ENCODE measurements at places on chromosomes 6 and 20. TPM values are rescaled to one million over a fixed set of nuclear protein-coding genes. Genes with fewer than 3 reads are reported as not detected.

KDM1B gene
- 28.4 TPM for total RNA-seq

TSBP1 gene
- not detected for total RNA-seq

SIRPA gene
- 9.8 TPM for total RNA-seq

RBCK1 gene
- 134 TPM for total RNA-seq

DNA sequence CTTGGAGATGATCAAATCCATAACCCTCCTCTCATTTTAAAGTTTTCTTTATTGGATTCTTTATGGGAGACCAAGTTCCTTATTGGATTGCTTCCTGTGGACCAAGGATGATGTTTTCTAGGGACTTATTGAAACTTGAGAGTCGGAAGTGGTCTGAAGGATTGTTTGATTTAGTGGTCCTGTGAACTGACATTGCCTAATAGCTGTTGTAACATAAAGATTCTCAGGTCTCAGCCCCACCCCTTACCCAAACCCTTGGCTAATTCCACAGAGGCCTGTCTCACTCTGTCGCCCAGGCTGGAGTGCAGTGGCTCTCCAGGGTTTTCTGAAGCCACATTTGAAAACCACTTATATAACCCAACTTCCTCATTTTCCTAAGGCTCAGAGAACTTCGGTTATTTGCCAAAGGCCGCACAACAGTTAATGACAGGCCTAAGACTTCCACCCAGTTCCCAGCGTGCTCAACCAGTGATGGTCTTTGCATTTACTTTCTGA is 77.0 kb downstream of the ATXN1 start:
- peak overlapping the region; percentile 38 for H3K27ac ChIP-seq
- no peak for DNase-seq
- no peaks in the 10 kb centered on the region for H3K4me1 ChIP-seq
- no peak overlapping the region for H3K4me3 ChIP-seq

GRCh38 chr6:43494766-43495165 is 15.4 kb downstream of the LRRC73 start:
- H3K27ac ChIP-seq = no peak overlapping the region
- H3K36me3 ChIP-seq = peaks cover 7% of the 10 kb centered on the region
- no peaks in the 10 kb centered on the region for H3K27me3 ChIP-seq
- H3K4me3 ChIP-seq = no peak overlapping the region

DNA sequence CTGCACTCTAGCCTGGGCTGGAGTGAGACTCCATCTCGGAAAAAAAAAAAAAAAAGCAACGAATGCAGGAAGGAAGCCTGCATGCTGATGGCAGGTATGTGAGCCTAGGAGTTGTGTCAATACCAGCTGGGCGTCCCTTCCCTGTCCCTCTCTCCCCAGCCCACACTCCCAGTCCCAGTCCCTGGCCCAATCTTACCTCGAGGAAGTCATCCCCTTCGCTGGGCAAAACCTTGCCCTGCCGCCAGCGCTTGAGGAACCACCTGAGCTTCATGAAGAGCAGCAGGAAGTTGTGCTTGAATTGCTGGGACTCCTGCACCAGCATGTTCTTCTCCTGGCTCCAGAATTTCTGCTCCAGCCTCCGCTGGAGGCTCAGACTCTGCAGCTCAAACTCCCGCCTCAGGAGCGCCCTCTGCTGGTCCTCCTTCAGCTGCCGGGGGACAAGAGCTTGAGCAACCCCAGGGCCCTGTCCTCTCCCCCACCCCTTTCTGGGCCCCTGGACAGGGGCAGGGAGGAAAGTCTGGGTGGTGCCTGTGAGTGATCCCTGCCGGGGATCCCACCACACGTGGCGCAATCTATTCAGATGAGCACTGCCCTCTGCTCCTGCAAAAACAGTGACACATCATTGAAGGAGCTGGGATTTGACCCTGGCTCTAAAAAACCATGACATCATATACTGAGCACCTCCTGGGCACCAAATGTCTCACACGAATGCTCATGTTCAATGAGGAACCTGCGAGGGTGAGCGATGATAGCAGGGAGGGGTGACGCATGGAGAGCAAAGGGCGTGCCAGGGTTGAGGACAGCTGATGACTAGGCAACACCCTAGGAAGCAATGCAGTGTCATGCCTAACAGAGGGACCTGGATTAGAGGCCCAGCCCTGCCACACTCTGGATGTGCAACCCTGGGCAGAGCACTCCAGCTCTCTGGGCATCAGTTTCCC is 35.0 kb upstream of the DSN1 start:
- no peaks in the 10 kb centered on the region for H3K36me3 ChIP-seq
- H3K4me3 ChIP-seq = no peak overlapping the region
- no peaks in the 10 kb centered on the region for H3K27me3 ChIP-seq
- peak; percentile 80 for DNase-seq
- peak overlapping the region; percentile 67 for H3K27ac ChIP-seq

DNA sequence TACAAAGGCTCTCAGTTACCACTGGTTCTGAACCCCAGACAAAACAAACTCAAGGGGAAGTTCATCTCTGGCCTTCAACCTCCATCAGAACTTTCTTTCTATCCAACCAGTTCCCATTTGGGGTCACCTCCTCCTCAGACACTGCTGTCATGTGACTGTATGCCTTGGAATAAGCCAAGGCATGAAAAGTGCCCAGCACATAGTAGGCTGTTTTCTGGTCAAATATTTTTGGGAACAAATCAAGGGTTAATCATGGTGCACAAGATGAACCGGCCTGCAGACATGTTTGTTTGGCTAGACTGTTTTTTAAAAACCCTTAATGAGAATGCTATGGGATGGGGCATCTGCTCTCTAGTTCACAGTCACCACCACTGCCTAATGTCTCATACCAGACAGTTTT is 48.9 kb upstream of the MRPS10 start:
- H3K4me1 ChIP-seq = no peaks in the 10 kb centered on the region
- H3K4me3 ChIP-seq = no peak overlapping the region
- DNase-seq = no peak
- no peaks in the 10 kb centered on the region for H3K27me3 ChIP-seq
- H3K36me3 ChIP-seq = no peaks in the 10 kb centered on the region
- H3K27ac ChIP-seq = no peak overlapping the region

GRCh38 chr6:83215131-83216047 is 22.2 kb downstream of the RWDD2A start:
- no peaks in the 10 kb centered on the region for H3K4me1 ChIP-seq
- peak; percentile 61 for DNase-seq
- H3K27ac ChIP-seq = no peak overlapping the region
- no peaks in the 10 kb centered on the region for H3K27me3 ChIP-seq

DNA sequence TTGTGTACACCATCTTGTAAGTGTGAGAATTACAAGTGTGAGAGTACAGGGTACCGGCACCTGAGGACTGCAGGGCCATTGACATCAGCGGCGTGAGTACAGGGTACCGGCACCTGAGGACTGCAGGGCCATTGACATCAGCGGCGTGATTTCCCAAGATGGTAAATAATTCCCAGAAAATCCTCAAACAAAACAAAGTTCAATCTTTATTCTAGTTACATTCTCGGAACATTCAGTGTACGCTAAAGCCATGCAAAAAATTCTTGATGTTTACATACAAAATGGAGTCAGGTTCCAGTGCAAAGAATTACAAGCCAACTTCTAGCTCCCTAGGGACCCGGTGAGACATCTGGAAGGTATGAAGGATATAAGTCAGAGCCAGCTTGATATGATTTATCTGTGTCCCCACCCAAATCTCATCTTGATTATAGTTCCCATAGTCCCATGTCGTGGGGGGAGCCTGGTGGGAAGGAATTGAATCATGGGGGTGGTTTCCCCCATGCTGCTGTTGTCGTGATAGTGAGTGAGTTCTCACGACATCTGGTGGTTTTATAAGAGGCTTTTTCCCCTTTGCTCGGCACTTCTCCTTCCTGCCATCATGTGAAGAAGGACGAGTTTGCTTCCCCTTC is 172.7 kb downstream of the TTLL2 start:
- no peaks in the 10 kb centered on the region for H3K36me3 ChIP-seq
- H3K27me3 ChIP-seq = no peaks in the 10 kb centered on the region
- H3K27ac ChIP-seq = no peak overlapping the region
- DNase-seq = no peak
- H3K4me3 ChIP-seq = no peak overlapping the region
- no peaks in the 10 kb centered on the region for H3K4me1 ChIP-seq

DNA sequence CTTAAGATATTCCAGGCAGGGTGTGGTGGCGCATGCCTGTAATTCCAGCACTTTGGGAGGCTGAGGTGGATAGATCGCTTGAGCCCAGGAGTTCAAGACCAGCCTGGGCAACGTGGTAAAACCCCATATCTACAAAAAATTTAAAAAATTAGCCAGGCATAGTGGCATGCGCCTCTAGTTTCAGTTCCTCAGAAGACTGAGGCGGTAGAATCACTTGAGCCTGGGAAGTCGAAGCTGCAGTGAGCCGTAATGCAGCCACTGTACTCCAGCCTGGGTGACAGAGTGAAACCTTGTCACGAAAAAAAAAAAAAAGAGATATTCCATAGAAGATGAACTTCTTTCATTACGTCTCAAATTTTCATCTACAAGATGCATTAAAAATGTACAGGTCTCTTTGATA is 46.7 kb upstream of the ISM1 start:
- no peak overlapping the region for H3K27ac ChIP-seq
- H3K4me1 ChIP-seq = no peaks in the 10 kb centered on the region
- H3K36me3 ChIP-seq = no peaks in the 10 kb centered on the region
- H3K27me3 ChIP-seq = no peaks in the 10 kb centered on the region
- DNase-seq = no peak

Data from colonic mucosa (tissue), 4 donors.